Karpas-422 (cell line): ENCODE measurements at places on chromosomes 4 and X.

DNA sequence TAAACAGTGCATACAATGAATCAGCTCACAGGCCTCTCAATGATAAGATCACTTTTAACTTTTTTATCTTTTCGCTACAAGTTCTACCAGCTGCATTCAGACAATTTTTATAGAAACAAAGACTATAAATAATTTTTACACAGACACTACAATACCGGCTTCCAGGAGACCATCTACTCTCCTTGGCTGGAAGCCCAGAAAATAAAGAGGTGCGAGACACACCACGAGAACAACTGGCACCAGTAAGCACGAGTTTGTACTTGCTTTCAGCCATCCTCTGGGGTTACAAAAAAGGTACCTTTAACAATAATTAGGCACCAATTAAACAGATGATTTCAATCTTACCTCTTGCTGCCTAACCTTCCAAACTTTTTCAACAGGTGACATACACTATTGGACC, 11.2 kb upstream of the PRDX4 start:
- no peak for DNase-seq

DNA sequence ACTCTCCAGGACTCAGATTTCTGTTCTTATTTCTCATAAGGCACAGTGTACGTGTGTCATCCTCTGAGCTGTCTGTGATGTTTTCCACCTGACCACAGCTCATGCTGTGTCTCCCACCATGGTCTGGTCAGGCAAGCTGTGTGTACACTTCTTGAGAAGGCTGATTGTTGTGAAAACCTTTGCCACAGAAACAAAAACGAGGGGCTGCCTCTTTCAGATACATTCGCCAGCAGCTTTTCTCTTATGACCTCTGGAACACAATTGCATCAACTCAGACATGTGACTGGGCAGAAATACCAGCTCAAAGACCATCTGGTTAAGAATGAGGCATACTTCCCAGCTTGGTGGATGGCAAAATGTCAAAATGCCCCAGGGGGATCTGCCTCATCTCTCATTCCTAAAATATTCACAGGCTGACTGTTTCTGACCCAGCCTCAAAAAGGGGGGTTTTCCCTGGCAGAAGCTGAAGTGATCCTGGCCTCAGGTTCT, 46.1 kb downstream of the PGRMC2 start:
- no peak for DNase-seq

DNA sequence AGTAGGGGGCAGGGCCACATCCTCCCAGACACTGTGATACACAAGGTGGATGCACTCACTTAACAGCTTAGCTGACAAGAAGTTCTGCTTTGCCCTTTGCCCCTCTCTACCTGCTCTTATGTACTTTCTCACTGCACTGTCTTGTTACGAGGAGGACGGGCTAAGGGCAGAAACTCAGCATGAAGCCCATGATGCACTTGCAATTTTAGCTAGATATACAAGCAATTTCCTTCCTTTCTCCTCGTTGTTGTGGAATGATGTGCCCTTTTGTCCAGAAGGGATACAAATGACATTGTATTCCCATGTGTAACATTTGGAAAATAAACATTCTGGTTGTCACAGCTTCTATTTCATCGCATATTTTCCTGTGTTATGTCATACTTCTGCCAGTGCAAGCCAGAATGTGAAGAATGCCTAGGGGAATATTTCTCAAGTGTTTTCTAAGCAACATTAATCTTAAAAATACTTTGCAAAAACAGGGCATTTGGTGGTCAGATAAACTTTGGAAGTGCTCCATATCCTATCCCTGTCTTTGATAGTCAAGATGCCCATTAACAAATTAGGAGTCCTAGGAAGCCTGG, 47.2 kb downstream of the MAOA start:
- no peak for DNase-seq

DNA sequence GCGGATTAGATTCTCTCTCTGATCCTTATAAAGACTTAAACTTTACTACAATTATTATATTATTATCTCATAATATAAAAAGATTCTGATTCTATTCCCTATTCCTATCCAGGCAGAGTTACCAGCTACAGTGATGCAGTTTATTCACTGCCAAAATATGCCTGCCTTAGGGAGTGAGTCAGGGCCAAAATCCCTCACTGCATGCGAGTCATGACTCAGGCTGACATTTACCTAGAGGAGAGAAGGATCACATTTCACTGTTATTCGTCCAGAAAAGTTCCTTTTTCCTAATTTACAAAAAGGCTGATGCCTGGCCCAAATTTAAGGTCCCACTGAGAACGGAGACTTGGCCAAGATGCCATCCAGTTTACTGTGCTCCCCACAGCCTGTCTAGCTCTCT, 168.5 kb upstream of the LDB2 start:
- DNase-seq, result no peak

GRCh38 chrX:20181598-20182329, 40.1 kb upstream of the EIF1AX start:
- no peak for DNase-seq

DNA sequence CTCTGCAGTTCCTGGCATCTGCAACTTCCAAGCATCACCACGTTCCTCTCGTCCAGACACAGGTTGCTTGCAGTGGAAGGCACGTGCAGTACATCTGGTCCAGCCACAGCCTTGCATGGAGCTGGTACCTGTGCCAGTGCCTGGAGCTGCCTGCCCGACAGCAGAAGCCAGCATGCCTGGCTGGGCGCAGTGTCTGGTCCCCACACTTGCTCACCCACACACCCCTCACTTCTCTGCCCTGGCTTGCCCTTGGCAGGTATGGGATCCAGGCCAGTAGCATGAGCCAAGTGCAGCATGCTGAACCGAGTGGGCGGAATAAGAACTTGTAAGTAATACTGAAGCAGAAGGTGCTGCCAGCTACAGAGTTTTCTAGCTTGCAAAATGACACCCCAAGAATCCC, 39.9 kb downstream of the SH3BGRL start:
- no peak for DNase-seq

DNA sequence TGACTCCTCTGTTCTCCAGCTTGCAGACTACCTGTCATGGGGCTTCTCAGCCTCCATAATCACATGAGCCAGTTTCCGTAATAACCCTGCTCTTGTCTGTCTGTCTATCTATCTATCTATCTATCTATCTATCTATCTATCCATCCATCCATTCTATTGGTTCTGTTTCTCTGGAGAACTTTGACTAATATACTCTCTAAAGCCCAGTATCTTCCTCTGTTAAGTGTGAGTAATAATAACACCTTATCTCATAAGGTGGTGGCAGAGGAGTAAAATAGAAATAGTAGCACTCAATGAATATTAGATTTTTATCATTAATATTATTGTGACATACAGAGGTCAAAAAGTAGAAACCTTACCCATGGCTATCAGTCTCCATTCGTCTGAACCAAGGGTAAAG, 177.9 kb upstream of the PGRMC2 start:
- DNase-seq, result no peak

GRCh38 chrX:46994096-46994495, 81.9 kb downstream of the JADE3 start:
- no peak for DNase-seq
